ENCODE measurements at places on chromosomes 16 and 17.

GRCh38 chr16:72066747-72067146, 3.7 kb downstream of the HPR start:
- no peak for DNase-seq

GRCh38 chr17:12671906-12672305, 6.2 kb downstream of the MYOCD start:
- DNase-seq, result no peak

- DNase-seq, result no peak
These were observed 25.5 kb downstream of the TIMM22 start for GRCh38 chr17:1022278-1023024.

DNA sequence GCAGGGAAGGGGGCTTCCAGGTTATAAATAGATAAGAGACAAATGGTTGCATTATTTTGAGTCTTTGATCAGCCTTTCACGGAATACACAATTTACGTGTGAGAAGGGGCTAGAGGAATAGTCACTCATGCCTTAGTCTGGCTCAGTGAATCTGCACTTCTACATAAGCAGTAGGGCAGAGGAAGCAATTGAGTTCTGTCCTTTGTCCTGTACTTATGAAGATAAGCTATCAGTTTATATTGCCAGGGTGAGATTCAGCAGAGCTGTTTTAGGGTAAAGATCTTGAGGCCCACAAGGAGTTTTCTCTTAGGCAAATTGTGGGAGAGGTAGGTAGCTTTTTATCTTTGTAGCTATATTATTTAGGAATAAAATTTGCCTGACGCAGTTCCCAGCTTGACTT, 33.3 kb downstream of the TOM1L1 start:
- DNase-seq, result no peak

DNA sequence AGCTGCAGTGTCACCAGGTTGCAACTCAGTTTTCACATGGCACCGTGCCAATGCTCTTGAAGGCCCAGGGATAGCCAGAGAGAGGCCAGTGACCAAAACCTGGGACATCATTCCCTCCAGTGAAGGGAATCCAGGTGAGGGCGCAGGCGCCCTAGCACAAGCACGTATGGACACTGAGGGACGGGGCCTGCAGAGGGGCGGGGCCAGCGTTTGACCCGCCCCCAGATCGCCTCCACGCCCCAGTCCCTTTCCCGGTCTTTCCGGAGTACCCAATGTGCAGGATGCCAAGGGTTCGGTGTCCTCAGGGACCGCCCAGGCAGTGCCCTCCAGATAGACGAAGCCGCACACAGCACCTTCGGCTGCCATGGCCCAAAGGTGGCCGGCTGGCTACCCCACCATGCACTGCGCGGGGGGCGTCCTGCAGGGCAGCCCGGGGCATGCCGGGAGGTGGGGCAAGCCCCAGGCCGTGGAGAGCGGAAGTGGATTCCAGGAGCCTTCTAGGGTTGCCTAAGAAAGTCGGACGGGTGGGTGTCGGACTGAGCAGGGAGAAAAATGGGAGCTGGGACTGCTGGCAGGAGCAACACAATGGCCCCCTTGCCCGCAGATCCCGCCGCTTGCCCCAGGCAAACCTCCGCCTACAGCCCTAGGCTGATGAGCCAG, 4.6 kb downstream of the SLC12A4 start:
- DNase-seq, result no peak

- no peak for DNase-seq
These were observed 33.8 kb downstream of the EPN2 start for GRCh38 chr17:19270704-19271611.

DNA sequence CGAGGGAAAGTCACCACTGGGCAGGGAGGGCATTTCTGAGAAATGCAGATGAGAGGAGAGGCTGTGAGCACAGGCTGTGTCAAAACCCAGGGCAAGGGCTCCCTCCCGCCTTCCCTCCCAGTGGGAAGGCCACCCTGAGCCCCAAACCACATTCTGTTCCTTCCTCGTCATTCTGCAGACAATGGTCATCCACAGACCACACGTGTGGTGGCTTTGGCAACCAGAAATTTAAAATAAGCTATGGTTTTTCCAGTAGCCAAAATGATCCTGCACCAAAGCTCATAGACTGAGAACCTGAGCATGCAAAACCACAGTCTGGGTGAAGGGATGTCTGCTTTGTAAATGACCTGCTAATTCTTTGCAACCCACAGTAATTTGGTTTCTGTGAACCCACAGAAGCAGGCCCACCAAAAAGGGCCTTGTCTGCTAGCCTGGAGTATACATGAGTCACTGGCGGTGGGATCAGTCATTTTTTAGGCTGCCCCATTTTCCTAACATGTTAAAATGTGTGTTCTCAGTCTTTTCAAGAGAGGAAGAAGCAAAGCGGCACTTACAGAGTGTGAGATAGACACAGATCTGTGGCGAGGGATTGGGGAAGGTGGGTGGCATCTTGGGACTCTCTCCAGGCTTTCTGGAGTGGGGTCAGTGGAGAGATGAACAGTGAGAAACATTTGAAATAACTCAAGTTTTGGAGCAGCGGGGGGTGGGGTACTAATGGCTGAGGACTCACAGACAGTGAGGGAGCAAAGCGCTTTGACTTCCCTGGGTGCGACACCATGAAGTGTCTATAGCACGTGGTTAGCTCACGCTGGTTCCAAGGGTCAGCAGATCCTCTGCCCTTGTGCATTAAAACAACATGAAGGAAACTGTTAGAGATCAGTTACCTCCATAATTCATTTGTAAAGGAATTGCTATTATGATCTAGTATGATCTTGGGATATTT, 20.5 kb downstream of the GRB7 start:
- DNase-seq, result peak; percentile 50

DNA sequence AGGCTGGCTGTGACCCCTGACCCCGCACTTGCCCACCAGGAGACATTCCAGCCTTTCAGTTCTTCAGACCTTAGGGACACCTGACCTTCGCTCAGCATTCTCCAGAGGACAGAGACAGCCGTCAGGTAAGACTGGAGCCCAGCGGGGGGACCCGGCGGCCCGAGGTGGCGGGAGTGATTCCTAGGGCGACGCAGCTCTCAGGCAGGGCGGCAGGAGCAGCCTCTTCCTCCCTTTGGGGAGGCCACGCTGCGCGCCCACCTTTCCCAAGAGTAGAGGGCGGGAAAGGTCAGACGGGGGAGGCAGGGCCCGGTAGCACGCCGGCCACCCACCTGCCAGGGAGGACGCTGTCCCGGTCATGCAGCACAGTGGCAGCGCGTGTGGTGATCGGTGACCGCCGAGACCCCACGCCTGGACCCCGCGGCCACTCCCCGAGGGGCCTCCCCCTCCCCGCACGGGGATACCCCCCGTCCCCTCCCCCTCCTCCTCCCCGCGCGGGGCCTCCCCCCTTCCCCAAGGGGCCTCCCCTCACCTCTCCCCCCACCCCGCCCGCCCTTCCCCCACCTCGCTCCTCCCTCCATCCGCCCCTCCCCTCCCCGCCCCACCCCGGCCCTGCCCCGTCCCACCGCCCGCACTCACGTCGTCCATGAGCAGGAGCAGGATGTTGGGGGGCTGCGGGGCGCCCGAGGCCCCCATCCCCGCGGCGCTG, 472 bp downstream of the GALNS start:
- no peak for DNase-seq

GRCh38 chr16:23290189-23291062, 11.7 kb upstream of the SCNN1B start:
- DNase-seq, result no peak

GRCh38 chr17:77875051-77875780, 83.3 kb upstream of the TNRC6C start:
- DNase-seq, result no peak

DNA sequence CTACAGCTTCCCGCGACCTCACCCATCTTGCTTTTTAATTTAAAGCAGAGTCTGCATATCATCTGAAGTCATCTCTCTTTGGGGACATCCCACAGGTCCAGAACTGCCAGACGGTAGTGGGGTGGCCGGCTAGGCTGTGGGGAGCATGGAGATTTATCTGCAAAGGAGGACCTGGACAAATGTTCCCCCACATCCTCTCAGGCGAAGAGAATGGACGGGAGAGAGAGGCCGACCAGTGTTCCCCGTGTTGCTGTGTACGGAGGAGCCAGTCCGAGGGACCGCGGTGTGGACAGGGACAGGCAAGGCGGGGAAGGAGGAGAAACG, 665 bp upstream of the MT1M start:
- no peak for DNase-seq

- no peak for DNase-seq
These were observed 180.9 kb downstream of the RPTOR start for GRCh38 chr17:80725517-80725916.

Data from DND-41 (cell line).